Endothelial cell of umbilical vein (primary cell): ENCODE measurements at places on chromosomes 3 and 15. TPM values are rescaled to one million over a fixed set of nuclear protein-coding genes. Genes with fewer than 3 reads are reported as not detected.

GRCh38 chr3:161821591-161821990, 325.0 kb downstream of the OTOL1 start:
- DNase-seq = no peak

- no peak for DNase-seq
These were observed 9.7 kb upstream of the DCLK3 start for GRCh38 chr3:36774052-36774451.

- no peak for DNase-seq
These were observed 28.3 kb upstream of the HHATL start for GRCh38 chr3:42730706-42731420.

- no peak for DNase-seq
These were observed 4.5 kb downstream of the WNT5A start for GRCh38 chr3:55482496-55483195.

CLEC3B gene
- total RNA-seq = not detected in 2 replicates

GRCh38 chr15:73357999-73358665, 10.6 kb downstream of the HCN4 start:
- no peak for DNase-seq

NPAP1 gene
- not detected in 2 replicates for total RNA-seq

GRCh38 chr3:188394623-188395022, 240.7 kb downstream of the LPP start:
- DNase-seq = no peak

- DNase-seq = no peak
These were observed 44.7 kb downstream of the MYO1E start for GRCh38 chr15:59327942-59328341.

MUC4 gene
- total RNA-seq = not detected in 2 replicates

GRCh38 chr15:31372635-31373091, 46.0 kb downstream of the KLF13 start:
- no peak for DNase-seq

- DNase-seq = no peak
These were observed 119.2 kb downstream of the SHQ1 start for GRCh38 chr3:72728958-72729467.

GCSAM gene
- not detected in 2 replicates for total RNA-seq

KCNMB3 gene
- 1.7 and 2.3 TPM in 2 replicates for total RNA-seq

DNA sequence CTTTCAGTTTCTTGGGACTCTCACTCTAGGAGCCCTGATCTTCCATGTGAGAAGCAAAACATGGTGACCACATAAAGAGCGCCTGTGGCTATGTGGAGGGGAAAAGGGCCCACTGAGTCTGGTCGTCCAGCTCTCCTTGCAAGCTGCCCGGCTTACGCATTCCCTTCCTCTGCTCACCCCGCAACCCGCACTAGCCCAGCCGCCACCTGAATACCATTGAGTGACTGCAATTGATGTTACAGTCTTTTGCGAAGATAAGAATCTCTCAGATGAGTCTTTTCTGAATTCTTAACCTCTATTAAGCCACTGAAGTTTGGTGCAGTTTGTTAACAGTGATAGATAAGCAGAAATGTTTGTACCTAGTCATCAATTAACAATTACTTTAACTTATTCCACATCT, 589.0 kb upstream of the DPPA4 start:
- no peak for DNase-seq

DNA sequence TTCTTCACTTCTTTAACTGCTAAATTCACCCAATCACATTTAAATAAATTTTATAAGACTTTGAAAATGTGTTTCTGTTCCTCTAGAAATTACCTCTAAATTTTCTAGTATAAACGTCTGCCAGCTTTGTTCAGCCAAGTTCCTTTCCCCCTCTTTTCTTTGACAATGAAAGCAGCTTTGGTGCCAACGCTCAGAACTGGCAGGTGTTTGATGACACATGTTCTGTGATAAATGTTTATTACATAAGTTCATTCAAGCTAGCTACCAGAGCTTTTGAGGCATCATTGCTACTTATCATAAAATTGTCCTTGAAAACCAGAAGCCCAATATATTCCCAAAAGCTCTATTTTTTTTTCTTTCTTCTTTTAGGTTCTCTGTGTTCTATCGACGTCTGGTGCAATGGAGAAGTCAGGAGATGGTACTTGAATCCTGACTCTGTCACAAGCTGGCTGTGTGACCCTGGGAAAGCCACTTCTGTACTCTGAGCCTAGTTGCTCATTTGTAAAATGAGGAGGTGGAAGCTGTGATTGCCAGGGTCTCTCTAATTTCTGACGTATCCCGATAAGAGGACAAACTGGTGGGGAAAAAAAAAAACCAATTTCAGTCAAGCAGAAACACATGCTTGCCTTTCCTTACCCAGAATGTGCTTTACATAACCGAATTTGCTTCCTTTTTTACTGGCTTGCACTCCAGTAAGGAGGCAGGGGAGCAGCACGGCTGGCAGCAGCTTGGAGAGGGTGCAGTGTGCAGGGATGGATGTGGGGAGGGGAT, 187.1 kb upstream of the LPP start:
- no peak for DNase-seq

P2RY14 gene
- not detected in 2 replicates for total RNA-seq

FANCD2 gene
- 23.4 and 26.8 TPM in 2 replicates for total RNA-seq

GRCh38 chr3:171967932-171968678, 71.3 kb upstream of the FNDC3B start:
- DNase-seq = peak; percentile 84

- DNase-seq = no peak
These were observed 20.3 kb upstream of the RAB6B start for GRCh38 chr3:133915685-133916658.

ARHGAP11A gene
- 82.3 and 94.1 TPM in 2 replicates for total RNA-seq

RHCG gene
- total RNA-seq = not detected in 2 replicates

SLC51A gene
- not detected in 2 replicates for total RNA-seq

TRIM42 gene
- total RNA-seq = not detected in 2 replicates

DNA sequence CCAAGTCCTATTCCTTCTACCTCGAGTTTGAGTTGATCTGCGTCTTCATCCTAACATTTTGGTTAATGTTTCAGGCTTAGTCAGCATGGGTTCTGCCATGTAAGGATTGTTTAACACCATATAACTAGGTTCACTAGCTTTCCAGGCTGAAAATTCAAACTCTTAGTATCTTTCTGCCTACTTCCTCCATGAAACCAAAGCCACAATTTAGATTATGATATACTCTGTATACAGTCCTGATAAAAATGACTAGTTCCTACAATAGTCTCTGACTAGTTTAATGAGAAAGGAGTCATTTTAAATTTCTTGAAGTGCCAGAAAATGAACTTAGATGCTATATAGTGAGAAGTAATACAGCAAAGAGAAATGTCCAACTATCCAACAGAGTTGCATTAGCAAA, 6.6 kb upstream of the BTLA start:
- no peak for DNase-seq

GRCh38 chr3:185822221-185823000, 2.4 kb downstream of the IGF2BP2 start:
- peak; percentile 65 for DNase-seq

GOLGA8B gene
- total RNA-seq = 36.0 and 45.0 TPM in 2 replicates

DNA sequence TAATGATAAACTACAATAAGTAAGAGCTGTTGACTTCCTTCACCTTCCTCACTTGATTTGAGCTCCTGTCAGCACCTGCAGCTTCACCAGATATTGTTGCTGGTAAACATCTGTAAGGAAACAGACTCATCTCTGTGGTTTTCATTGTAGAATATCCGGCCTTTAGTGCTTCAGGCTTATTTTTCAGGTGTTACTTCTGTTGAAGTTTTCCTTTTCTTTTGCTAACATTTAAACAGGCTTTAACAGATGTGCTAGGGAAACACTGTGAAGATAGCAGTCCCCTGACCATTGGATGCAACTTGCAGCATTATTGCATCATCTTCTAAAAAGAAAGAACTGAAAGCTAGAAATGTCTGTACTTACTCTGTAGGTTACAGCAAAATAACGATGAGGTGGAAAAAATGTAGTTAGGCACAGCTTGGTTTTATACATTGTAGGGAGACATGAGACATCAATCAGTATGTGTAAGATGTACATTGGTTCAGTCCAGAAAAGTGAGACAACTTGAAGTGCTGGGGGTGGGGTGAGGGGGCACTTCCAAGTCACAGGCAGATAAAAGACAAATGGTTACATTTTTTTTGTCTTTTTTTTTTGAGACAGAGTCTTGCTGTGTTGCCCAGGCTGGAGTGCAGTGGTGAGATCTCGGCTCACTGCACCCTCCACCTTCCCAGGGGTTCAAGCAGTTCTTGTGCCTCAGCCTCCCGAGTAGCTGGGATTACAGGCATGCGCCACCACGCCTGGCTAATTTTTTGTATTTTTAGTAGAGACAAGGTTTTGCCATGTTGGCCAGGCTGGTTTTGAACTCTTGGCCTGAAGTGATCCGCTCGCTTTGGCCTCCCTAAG, 10.2 kb downstream of the EDEM1 start:
- DNase-seq = no peak

DNA sequence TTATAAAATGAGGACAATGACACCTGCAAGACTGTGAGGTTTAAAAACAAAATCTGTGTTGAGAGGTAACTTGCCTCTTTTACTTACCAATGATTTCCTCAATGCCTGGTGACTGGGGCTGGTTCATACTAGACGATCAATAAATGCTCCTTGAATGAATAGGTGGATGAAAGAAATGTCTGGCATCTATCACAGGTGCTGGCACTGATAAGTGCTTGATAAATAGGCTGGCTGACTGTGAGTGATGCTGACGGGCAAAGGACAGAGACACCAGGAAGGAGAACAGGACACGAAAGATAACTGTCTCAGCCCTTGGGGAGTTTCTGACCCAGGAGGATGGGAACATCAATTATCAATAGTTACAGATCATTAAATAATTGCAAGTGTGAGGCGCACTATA, 31.9 kb downstream of the RBP2 start:
- no peak for DNase-seq

DNA sequence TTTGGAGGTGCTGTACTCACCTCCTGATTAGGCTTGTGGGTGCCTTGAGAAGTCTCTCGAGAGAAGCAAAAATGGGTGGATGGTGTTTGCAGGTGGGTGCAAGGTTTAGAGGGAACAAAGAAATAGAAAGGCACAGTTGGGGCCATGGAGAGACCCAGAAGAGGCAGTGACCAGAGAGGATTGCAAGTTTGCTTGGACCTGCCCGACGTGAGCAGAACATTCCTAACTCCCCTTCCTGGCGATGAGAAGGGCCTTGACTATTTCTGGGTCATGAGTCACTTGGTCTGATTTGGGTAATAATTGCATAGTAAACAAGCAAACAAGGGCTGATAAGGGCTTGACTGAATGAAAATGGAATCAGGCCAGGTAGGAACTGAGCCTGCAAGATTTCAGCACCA, 7.0 kb upstream of the CTSH start:
- no peak for DNase-seq

DNA sequence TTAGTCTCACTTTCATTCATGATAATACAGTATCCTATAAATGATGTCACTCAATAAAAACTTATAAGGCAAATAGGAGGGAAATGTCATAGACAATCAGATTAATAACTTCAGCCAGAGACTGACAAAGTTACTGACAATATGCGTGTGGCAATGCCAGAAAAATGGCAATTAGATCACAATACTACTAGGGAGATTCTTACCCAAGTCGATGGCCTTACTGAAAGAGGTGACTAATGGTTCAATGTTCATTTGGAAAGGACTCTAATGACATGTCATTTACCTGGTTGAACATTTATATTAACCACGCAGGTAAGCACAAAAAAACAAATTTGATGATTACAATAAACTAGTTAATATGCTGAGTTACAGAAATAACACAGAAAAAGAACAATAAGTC, 45.9 kb upstream of the WDR5B start:
- DNase-seq = no peak

ZNF280D gene
- 35.8 and 42.1 TPM in 2 replicates for total RNA-seq

DNA sequence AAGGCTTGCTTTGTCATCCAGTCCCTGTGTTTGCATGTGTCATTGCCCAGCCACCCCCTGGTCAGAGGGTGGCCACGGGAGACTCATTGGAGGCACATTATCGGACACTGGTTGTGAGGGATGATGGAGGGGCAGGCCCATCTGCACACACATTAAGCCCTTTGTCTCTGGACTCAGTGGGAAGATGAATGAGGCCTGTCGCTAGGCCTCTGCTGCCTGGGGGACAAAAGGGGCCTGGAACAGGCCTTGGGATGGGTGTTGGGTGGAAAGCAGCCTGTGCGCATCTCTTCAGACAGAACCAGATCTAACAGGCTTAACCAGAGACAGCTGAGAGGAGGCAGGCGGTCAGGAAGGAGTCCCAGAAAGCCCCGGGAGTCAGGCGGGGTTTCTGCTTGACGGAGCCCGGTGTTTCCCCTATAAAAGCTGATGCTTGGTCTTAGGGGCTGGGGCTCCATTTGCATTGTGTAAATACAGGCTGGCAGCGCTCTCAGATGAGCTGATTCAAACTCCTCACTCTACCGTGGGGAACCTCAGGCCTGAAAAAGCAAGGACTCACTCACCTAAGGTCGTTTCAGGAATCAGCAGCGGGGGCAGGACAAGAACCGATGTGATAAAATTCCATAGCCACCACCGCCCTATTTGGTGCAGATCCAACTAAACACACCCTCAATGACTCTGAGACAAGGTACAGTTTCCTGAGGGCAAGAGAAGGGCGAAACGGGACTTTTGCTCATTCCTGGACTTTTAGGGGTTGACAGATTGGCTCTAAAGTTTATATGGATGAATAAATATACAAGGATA, 17.1 kb upstream of the SKIC8 start:
- DNase-seq = no peak

ALG1L2 gene
- total RNA-seq = not detected in 2 replicates

DNA sequence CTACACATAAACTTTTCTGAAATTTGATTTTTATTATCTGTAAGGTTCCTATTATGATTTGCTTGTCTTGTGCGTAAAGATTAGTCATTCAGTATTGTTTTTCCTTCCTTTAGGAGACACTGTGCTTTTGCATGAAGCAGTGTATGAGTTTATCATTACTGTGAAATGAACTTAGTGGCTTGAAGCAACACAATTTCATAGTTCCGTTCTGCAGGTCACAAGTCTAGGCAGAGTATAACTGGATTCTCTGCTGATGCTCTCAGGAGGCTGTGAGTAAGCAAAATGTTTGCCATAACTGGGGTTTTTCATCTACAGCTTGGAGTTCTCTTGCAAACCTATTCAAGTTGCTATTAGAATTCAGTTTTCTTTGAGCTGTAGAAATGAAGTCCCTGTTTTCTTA, 1136.1 kb downstream of the OTOL1 start:
- no peak for DNase-seq

DNA sequence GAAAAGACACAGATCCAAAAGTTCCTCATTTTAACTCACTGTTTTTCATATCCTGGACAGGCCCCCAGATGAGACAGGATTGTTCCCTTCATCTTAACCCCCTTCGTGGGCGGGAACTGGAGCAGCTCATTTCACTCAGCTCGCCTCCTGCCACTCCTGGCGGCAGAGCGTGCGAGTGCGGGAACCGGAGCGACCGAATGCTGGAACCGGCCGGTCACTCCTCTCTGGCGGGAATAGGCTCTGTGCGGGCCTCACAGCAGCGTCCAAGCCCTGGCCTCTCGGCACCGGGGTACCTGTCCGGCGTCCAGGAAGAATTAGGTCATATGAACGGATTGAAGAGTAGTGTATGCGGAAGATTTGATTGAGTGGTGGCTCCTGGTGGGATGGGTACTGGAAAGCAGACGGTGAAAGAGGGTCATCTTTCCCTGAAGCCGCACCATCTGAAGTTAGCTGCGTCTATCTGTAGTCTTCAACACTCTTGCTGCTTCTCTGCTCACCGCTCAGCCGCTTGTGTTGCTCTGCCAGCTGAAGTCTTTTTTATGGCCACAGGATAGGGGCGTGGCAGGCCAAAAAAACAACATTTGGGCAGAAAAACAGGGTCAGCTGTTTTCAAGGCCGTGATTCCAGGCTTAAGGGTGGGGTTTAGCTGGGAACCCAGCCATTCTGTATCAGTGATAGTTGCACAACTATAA, 42.3 kb upstream of the FXR1 start:
- DNase-seq = peak; percentile 14
